ENCODE measurements at places on chromosomes 6 and 20.

DNA sequence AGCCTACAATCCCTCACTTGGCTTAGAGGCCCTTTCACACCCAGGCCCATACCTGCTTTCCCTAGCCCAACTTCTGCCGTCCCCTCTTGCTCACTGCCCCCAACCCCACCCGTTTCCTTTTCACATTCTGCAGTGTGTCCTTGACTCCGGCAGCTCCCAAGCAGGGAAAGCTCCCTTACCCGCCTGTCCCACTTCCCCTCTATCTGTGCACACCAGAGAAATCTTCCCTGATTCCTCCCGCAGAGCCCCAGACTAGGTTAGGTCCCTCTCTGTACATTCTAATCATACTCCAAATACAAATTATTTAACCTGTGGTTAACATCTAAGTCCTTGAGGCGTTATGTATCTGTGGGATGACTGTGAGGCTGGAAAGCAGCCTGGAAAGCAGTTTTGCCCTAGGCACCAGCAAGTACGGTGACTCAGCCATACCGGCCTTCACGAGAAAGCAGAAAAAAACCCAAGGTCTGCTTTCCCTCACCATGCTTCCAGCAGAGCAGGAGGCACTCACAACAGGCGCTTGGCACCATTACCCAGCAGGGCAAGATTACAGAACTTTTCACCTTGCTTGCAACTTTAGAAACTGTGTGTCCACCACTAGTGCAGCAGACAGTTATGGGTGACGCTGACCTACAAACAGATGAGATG lies 22.3 kb downstream of the ELOVL5 start:
- DNase-seq: no peak

DNA sequence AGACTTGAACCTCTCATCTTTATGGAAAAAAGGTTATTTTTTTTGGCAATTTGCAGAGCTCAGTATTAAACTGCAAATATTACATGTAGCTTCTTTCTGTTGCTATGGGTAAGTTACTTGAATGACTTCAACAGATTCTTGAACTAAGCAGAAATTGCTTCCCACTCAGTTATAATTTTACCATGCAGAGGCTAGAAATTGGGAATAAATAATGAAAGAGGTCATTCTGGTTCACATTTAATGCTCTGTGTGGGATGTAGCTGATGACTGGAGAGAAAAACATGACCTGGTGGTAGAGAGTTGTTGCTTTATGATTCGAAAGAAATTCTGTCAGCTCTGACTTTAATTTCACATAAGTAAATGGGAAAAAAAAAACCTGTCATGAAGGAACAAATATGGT lies 16.8 kb upstream of the ADGB start:
- no peak for DNase-seq

DNA sequence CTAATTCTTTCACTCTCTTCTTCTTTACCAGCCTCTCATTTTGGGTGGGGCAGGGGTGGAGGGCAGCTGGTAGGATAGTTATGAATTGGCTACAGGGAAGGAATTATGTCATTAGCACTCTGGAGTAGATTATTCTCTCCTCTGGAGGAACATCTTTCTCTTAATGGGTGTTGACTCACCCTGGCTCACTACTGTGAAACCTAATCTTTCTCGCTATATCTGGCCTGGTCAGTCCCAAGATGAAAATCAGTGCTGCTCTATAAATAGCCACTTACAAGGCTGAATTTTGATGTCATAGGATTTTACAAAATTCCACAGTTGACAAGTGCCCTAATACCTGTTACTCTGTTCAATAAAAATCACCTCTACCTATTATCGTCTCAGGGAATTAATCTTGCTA lies 151.3 kb downstream of the COL9A1 start:
- no peak for DNase-seq

DNA sequence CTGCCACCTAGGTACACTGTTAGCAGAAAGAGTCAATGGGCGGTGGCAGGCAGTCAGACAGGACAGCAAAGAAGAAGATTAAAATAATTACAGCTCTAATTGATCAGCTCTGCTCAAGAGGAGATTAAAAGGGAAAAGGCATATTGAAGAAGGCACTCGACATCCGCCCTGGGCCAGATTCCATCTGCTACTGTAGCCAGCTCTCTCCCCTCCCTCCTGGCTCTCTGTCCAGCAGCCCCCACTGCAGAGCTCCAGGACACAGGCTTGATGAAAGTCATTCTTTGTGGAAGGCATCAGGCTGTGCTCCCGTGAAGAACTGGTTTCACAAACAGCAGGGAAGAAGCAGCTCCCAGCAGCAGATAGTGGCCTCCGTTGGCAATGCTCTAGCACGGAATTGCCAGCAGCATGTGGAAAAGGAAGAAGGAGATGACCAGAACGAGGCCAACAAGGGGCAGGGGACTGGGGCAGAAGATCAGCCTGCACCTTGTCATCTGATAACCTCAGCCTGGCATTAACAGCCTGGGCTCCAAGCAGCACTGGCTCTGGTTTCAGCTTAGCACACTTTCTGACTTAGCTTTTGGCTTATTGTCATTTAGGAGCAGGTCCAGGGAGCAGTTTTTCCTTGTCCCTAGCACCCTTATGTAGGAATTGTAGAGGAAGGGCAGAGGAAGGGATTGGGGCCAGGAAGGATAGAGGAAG lies 465.9 kb downstream of the KIF16B start:
- DNase-seq: no peak

- DNase-seq: no peak
Observed at GRCh38 chr6:31008165-31008564, 2.1 kb upstream of the MUC22 start.

DNA sequence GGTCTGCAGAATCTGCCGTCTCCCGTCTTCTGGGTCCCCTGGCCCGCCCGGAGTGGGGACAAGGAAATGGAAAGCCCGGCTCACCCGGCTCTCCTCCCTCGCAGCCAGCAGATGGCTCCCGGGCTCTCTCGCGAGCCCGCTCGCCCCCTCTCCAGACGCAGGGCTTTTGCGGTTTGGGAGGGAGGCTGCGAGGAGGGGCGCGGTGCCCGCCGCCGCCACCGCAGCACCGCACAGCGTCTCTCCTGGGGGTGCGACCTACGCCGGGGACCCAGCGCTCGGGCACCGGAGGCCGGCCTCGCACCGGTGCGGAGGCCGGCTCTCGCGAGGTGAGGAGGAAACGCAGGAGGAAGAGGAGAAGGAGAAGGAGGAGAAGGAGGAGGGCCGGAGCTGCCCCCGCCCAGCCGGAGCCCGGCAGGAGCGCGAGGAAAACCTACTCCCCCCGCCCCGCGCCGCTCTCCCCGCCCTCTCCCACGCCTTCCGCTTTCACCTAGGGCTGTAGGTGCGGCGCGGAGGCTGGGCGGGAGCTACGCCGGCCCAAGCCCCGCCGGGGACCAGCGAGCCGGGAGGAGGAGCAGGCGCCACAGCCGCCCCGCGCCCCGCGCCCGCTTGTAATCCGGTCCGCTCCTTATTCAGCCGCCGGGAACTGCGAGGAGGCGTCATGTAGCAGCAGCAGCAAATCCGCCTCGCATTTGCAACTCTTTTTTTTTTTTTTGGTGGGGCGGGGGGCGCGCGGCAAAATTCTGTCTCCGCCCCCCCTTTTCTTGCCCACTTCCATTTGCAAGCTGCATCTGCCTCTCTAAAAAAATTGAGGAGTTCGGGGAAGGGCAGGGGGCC lies at the start of gene CARMIL1:
Gene CARMIL1 (plus strand): TSS at position 461 of the 834 bp plus-strand sequence. CDS start 422 bp downstream, outside the sequence.
- DNase-seq: peak; percentile 82

DNA sequence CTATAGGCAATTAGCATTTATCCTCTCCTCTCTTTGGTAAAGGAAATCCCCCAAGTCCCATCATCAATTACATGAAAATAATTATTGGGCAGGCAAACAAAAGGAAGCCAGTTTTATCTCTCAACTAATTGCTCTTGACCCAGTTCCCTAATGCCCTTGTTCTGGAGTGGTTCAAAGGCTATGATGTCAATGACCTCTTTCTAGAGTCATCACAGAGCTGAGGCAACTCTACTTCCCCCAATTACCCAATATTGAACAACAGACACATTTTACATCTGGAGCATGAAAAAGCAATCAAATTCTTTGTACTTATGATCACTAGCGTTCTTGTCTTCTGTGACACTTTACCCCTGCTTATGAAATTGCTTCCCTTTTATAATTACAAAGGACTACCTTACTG lies 43.5 kb downstream of the NT5E start:
- no peak for DNase-seq

DNA sequence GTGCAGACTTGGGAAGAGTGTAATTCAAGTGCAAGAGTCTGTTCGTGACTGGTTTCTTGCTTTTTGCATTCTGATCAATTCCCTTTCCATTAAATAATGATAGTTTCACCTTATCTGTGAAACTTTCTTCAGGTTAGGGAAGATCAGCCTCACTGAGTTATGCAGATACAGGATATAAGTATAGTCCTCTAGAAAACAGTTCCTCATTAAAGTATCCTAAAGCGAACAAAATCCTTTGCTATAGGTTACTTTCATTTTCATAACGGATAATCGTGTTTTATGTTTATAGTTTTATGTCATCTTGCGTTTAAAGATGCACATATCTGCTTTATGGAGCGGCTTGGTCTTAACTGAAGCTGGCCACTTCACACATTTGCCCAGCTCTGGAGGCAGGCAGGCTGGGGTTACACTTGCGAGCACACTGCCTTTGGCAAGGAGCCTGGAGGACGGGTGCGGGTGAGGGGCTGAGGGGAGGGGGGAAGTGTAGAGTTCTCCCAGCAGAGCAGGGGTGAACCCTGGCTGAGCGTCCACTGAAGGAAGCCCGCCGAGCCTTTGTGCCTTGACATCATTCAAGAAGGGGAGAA lies 123.5 kb upstream of the IFNGR1 start:
- no peak for DNase-seq

GRCh38 chr6:124722141-124722878 lies 239.9 kb upstream of the RNF217 start:
- no peak for DNase-seq

DNA sequence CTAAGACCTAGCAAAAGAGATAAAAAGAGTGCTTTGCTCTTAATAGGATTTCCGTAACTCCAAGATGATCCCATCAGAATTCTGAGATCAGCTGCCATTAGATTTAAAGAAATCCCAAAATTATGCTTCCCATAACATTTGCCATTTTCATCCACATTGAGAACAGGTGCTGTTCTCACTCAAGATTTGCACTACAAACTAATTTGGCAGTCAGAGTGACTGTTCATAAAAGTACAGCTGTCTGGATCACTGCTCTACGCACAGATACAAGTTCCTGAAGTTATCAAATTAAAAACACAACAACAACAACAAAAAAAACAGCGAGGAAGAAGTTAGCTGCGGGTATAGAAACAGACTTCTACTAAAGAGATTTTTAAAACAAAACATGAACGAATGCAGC lies 58.1 kb downstream of the ASCC3 start:
- no peak for DNase-seq

GRCh38 chr6:11424395-11425034 lies 113.0 kb upstream of the TMEM170B start:
- no peak for DNase-seq

- DNase-seq: no peak
Observed at GRCh38 chr6:132733283-132733682, 19.4 kb upstream of the VNN1 start.

DNA sequence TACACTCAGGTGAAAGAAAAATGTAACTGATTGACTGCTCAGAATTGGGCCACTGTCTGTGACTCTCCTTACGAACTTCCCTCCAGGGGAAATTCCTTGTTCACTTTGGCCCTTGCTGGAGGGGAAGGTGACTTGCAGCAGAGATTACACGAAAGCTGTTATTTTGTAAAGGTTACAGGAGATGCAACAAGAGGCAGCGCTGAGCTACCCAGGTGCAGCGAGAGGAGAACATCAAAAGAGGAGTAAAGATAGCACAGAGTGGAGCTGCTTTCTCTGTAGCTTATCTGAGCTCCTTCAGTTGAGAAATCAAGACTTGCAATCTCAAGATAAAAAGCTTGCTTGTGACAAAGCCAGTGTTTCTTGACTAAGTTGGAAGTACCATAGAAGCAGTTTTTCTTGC lies 144.6 kb downstream of the ARHGAP18 start:
- no peak for DNase-seq

GRCh38 chr20:50107796-50108331 lies 5.1 kb downstream of the UBE2V1 start:
- no peak for DNase-seq

- DNase-seq: no peak
Observed at GRCh38 chr6:34025112-34025807, 120.6 kb downstream of the GRM4 start.

GRCh38 chr6:70707893-70708292 lies 40.2 kb downstream of the SMAP1 start:
- no peak for DNase-seq

DNA sequence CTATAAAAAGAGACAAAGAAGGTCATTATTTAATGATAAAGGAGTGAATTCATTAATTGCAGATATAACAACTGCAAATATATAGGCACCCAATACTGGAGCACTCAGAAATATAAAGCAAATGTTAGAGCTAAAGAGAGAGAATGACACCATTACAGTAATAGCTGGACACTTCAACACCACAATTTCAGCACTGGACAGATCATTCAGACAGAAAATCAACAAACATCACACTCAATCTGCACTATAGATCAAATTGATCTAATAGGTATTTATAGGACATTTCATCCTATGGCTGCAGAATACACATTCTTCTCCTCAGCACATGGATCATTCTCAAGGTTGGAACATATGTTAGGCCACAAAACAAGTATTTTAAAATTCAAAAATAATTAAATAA lies 72.7 kb downstream of the MAP7 start:
- no peak for DNase-seq

DNA sequence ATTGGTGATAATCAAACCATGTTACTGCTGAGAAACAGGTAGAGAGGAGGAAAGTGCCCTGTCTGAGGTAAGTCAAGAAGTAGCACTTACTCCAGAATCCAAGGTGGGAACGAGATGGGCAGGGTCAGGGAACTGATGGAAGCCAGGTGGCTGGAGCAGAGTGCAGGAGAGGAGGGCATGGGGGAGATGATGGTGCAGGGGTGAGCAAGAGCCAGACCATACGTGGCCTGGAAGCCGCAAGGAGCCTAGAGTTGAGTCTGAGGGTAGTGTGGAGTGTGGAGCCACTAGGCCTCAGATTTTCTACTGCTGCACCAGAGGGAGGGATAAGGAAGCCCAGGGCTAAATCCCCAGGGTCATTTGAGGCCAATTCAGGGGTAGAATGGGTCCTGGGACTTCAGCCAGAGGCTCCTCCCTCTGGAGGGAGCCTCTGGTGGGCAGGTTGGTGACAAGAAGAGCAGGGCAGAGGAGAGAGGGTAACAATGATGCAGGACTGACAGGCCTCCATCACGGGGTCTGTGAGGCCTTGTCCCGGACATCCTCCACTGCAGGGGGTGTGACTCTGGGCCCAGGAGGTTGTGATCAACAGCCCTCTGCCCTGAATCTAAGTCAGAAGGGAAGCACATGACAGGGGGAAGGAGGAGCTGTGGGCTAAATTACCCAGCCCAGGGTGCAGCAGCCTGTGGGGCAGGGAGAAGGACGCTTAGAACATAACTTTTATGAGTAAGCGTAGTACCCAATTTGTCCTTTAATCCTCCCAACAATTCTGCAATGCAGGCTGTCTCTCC lies 28.7 kb downstream of the COX4I2 start:
- DNase-seq: no peak

DNA sequence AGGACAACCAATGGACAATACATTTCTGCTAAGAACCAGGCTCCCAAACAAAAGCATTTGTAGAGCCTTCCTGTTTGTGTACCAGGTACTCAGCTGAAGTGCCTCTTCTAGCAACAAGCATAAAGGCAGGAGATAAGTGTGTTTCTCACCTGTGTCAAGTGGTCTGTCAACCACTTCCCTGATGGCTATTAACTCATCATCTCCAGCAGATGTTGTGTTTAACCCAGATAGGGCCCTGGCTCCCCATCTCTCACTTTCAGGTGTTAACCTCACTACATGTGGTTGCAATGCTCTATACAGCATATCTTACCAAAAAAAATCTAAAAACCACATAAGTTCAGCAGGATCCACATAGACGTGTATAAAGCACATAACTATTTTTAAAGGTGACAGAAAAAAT lies 9.6 kb upstream of the IL17A start:
- no peak for DNase-seq

Data from endothelial cell (in vitro differentiated cells).